KG1 (cell line): ENCODE measurements at places on chromosomes 6 and 20.

DNA sequence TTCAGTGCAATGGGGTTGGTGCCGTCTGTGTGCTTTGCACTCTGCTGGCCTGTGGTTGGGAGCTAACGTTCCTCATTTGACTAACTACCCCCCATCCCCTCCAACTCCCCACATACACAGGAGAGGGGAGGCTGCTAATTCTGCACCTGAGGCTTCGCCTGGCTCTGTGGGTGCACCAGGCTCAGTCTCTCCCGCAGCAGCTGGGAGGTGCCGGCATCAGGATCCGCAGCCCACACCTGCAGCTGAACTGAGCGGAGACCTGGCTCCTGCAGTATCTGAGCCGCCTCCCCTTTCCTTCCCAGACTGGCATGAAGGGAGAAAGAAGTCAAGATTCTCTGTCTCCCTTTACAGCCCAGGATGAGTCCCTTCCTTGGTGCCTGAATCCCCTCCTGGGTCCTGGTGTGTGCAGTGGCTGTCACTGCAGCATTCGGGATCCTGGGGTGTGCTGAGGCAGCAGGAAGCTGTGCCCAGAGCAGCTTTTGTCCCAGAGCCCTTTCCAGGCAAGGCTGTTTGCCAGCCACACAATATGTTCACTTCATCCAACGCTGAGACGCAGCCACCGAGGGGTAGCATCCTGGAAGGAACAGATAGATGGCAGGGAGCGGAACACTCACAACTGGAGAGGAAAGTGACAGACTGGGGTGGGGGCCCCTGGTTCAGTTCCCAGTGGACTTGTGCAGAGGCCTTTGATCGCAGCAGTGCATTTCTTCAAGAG lies 70.2 kb downstream of the CDH4 start:
- DNase-seq = no peak

DNA sequence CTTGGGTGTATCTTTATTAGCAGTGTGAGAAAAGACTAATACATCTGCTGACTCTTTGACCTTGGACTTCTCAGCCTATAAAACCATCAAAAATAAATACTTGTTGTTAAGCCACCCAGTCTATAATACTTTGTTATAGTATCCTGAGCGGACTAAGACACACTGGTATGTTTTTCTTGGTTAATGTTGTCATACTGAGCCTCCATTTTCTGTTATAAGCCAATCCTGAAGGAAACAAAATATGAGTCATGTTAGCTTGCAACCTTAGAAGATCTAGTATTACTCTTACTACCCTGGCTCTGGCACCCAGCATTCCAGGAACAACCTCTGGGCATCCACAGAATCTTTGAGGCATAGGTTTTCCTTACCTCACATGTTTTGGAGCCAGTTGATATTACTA lies 307.2 kb downstream of the FRK start:
- no peak for DNase-seq

- no peak for DNase-seq
Observed at GRCh38 chr6:104705916-104706442, 153.7 kb downstream of the HACE1 start.

DNA sequence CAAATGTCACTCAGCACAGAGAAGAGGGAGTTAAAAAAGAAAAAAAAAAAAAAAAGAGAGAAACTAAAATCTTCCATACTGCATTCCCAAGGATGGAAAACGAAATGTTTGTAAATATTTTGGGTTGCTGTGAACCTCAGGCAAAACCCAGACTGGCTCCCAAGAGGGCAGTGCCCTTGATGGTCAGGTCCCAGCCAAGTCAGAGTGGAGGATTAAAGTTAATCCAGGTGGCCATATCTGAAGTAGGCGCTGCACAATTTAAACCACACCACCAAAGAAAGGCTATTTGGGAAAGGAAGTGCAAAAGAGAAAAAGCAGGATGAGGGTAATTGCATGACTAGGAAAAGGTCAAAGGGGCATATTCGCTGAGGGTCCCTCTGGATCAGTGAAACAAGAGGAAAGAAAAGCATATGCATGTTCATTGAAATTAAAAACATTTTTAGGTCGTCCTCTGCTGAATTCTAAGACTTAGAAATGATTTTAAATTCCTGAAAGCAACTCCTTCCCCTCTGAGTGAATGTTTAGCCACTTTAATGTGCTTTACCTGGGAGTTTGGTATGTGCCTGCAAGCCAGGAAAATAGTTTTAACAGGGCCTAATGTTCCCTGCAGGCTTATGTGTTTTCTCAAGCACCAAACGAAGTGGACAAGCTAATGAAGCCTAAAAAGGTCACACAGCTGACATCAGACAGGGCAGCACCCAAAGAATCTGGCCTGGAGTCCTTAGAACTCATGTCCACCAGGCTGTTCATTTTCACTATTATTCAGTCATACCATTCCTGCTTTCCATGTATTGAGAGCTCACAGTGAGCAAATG lies 159.1 kb downstream of the HACE1 start:
- no peak for DNase-seq

DNA sequence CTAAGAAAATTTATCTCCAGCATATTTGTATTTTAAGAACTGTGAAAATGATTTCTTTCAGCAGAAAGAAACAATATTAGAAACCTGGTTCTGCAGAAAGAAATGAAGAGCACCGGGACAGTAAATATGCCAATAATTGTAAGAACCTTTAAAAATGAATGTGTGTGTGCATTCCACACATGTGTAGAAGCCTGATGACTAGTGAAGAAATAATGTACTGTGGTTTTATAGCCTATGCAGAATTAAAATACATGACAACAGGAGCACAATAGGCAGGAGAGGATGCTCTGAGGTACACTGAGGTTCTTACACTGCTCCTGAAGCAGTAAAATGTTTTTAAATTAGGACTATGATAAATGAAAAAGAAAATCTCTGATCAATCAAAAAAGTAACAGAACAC lies 48.9 kb downstream of the SNX14 start:
- DNase-seq = no peak

DNA sequence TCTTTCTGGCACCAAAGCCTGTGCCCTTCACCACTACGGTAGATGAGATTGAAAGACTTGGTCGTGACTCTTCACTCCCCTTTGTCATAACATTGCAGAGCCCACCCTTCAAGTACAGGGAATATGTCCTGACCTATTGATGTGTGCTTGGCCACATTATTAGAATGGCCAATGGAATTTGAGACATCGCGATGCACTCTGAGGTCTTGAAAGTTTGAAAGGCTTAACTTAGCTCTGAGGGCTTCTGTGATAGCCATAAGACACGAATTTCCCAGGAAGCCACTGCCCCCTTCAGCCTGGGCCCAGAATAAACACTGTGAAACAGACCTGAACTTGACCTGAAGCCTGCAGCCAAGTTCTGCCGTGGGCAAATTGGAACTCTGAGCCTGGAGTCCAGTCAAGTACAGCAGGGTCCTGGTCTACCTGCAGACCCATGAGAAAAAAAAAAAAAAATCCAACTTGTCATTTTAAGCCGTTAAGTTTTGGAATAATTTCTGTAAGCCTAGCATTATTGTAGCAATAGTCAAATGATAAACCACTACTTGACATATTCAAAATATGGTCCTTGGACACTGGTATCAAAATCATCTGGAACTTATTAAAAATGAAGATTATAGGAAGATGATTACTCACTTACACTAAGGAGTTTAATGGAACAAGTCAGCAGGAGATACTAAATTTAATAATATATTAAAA lies 36.9 kb upstream of the TRAF3IP2 start:
- DNase-seq = peak; percentile 8
